ENCODE measurements at places on chromosomes 3 and 15.

DNA sequence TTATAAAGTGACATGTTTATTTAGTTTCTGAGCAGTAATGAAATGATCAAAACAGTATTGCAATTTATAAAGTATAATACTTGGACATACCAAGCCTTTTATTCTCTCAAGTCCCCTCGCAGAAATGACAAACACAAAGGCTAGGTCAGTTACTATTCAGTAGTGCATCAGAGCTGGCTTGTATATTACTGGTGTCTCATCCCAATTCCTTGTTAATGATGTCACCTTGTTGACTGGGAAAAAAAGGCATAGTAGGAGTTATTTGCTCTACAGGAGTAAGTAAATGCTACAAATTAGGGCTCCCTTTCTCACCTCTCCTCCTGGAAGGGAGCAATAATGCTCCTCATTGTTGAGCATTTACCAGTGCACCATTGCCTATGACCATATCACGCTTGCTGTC, 317.6 kb downstream of the CHL1 start:
- no peak for DNase-seq

- DNase-seq, result no peak
These were observed 887.4 kb upstream of the EPHA6 start for GRCh38 chr3:95926904-95927501.

- DNase-seq, result no peak
These were observed 399.7 kb downstream of the VPS13C start for GRCh38 chr15:61660579-61660978.

DNA sequence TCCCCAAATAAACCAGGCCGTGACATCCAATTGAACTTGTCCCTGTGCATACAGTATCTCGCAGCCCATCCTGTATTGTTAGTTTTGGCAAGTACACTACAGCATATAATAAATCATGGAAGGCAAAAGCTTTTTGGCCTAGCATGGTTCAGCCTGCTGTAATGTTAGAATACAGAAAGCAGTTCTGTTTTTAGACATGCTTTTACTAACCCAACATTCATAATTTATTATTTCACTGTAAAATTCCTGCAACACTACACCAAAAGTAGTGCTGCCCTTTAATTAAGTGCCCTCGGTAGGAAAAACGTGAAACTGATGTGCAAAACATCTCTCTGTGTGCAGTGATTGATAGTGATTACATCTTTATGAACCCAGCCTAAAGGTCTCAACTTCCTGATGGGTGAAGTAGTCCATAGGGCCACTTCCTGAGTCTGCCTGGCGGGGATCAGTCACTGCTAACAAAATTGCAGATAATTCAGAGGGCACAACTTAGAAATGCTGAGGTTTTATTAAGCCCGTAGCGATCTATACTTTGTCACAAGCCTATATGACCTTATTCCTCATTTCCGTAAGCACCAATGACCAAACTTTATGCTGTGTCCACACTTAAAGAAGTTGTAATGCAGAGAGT, 227.8 kb downstream of the CDIN1 start:
- DNase-seq, result no peak

DNA sequence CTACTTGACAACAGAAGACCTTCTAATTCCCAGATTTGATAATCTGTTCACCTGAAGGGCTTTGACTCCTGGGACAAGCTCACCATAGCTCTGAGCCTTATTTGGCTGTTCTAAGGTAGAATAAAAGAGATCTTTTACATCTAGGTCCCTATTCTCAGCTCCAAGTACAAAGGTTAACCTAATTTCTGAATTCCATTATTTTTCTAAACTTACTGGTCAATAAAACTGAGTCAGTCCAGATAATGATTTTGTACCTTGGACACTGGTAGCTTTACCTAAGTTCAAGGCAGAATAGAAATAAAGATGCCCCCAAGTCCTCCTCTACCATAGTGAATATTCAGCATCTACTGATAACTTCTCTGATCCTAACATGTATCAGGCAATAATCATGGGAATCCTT, 81.8 kb upstream of the MEX3B start:
- no peak for DNase-seq

DNA sequence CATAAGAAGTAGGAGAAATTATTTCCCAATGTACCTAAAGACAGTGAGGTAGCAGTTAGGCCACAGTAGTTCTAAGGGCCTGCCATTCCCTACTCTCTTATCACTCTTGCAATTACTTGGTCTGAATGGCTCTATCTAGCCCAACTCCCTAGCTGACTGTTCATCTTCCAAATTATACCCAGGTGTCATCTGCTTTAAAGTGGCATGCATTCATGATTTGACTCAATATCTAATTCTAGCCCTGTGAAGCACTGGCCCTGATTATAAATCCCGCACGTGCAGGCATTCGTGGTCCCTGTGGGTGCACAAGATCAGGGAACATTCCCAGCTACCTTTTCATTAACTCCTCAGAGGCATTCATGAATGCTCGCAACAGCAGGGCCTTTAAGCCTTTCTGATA, 43.1 kb upstream of the ZNF774 start:
- no peak for DNase-seq

DNA sequence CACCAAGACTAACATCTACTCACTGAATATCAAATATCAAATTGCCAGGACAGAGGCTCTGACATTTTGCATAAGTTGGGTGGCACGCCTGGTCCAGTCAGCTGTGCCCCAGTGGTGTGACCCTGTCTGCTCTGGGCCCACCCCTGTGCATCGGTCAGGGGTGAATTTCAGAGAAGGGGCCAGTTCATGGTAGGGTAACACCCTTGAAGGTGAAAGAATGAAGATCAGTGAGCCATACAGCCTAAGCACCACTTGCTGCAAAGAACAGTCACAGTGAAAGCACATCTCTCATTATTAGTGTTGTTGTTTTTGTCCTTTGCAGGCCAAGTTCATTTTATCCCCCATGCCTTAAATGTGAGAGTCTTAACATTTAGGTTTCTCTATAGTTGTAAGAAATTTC, 86.8 kb downstream of the MYRIP start:
- no peak for DNase-seq

DNA sequence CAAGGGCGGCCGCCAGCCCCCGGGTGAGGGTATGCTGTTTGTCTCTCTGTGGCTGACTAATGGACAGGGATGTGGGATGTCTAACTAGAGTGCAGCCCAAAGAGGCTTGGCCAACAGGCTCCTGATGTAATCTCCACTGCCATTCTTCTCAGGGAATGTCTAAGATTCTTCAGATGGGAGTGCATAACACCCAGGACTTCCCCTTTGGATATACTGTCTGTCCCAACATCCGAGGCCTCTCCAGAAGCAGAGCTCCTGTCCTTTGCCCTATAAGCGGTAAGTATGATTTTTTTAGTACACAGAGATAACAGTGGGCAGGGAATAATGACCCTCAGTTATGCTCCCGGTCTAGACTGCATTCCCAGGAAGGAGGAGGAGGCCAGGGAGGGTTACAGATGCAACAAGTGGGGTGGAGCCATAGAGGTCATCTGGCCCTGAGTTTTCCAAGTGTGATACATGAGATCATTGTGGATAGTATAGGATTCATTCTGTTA, 62.5 kb upstream of the SLCO2A1 start:
- DNase-seq, result no peak

- no peak for DNase-seq
These were observed 862.5 kb downstream of the CADM2 start for GRCh38 chr3:85821130-85821756.

DNA sequence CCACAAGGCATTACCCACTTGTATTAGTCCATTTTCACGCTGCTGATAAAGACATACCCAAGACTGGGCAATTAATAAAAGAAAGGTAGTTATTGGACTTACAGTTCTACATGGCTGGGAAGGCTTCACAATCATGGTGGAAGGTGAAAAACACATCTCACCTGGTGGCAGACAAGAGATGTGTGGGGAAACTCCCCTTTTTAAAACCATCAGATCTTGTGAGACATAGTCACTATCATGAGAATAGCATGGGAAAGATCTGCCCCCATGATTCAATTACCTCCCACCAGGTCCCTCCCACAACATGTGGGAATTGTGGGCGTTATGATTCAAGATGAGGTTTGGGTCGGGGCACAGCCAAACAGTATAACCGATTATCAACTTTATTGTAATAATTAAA, 17.0 kb upstream of the CMC1 start:
- DNase-seq, result no peak

DNA sequence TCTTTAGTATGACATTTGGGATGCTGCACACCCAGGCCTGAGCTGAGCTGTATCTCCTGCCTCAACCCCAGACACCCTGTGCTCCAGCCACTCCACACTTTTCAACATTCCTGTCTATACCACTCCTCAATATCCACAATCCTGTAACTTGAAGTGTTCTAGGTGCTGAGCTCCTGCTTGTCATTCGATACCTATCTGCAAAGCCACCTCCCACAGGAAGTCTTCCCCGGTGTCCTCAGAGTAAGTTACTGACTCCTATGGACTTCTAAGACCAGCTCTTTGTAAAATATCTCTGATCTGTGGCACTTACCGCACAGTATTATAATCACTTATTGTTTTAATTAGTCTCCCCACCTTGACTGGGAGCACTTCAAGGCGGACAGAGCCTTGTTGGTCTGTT, 1.2 kb upstream of the CAV3 start:
- DNase-seq, result no peak
